ENCODE measurements at places on chromosomes 16 and 17.

DNA sequence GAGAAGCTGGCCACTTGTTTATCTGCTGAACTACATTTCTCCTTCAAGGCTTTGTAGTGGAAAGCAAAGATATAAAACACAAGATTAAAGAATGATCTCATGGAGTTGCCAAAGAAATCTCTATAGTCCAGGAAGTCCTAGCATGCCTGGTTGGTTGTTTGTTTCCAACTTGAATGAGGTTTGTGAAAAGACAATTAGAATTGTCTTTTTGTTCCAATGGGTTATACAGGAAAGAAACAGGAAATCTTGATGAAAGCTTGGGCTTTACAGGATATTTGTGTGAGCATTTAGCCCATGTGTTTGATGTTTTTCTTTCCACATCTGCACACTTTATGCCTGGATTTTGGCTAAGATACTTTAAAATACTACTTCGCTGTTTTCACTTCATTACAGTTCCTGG is 273.4 kb downstream of the CEP112 start:
- peaks cover 6% of the 10 kb centered on the region for H3K36me3 ChIP-seq
- peaks cover 26% of the 10 kb centered on the region for H3K4me1 ChIP-seq
- no peaks in the 10 kb centered on the region for H3K27me3 ChIP-seq
- no peak for DNase-seq
- no peak overlapping the region for H3K27ac ChIP-seq

GRCh38 chr16:11231367-11231970 is 24.5 kb downstream of the SOCS1 start:
- peak overlapping the region; percentile 99 for H3K27ac ChIP-seq
- no peaks in the 10 kb centered on the region for H3K27me3 ChIP-seq
- peaks cover 57% of the 10 kb centered on the region for H3K4me1 ChIP-seq
- no peak overlapping the region for H3K4me3 ChIP-seq

GRCh38 chr16:84223456-84223855 is 16.4 kb downstream of the KCNG4 start:
- H3K36me3 ChIP-seq = no peaks in the 10 kb centered on the region
- no peak overlapping the region for H3K27ac ChIP-seq
- H3K27me3 ChIP-seq = peaks cover 5% of the 10 kb centered on the region
- DNase-seq = no peak

GRCh38 chr17:14886200-14886739 is 378.9 kb downstream of the PMP22 start:
- peaks cover 1% of the 10 kb centered on the region for H3K36me3 ChIP-seq
- no peaks in the 10 kb centered on the region for H3K4me1 ChIP-seq
- no peak overlapping the region for H3K27ac ChIP-seq
- H3K27me3 ChIP-seq = peaks cover 24% of the 10 kb centered on the region

GRCh38 chr17:65177901-65178300 is 40.7 kb downstream of the RGS9 start:
- H3K4me3 ChIP-seq = no peak overlapping the region
- no peaks in the 10 kb centered on the region for H3K36me3 ChIP-seq
- H3K27ac ChIP-seq = no peak overlapping the region
- DNase-seq = no peak

DNA sequence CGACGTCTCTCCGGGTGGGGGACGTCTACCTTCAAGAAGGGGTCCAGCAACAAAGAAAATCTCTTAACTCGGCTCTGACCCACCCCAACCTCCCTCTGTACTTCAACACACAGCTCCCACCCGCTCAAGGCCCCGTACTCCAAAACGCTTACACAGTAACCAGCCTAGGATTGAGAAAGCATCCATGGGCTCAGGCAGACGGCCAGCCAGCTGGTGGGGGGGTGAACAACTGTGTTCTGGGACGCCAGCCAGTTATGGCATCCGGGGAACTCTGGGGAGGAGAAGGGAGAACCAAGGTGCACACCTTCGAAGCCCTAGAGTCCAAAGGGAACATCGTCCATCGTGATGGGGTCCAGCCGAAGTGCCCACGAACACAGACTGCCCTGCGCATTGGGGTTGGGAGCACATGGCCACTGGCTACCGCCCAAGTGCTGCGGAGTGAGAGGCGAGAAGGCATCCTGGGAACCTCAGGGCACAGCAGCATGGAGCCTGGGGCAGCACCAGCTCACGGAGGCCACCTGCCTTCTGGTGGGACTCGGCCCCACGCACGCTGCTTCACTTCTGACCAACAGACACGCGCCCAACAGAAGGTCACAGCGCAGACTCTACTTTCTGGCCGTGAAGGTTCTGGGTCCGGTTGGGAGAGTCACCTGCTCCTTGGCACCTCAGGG is 14.3 kb downstream of the SLC16A3 start:
- no peak overlapping the region for H3K4me3 ChIP-seq
- H3K36me3 ChIP-seq = peaks cover 31% of the 10 kb centered on the region
- peak overlapping the region; percentile 3 for H3K27ac ChIP-seq
- H3K27me3 ChIP-seq = no peaks in the 10 kb centered on the region

DNA sequence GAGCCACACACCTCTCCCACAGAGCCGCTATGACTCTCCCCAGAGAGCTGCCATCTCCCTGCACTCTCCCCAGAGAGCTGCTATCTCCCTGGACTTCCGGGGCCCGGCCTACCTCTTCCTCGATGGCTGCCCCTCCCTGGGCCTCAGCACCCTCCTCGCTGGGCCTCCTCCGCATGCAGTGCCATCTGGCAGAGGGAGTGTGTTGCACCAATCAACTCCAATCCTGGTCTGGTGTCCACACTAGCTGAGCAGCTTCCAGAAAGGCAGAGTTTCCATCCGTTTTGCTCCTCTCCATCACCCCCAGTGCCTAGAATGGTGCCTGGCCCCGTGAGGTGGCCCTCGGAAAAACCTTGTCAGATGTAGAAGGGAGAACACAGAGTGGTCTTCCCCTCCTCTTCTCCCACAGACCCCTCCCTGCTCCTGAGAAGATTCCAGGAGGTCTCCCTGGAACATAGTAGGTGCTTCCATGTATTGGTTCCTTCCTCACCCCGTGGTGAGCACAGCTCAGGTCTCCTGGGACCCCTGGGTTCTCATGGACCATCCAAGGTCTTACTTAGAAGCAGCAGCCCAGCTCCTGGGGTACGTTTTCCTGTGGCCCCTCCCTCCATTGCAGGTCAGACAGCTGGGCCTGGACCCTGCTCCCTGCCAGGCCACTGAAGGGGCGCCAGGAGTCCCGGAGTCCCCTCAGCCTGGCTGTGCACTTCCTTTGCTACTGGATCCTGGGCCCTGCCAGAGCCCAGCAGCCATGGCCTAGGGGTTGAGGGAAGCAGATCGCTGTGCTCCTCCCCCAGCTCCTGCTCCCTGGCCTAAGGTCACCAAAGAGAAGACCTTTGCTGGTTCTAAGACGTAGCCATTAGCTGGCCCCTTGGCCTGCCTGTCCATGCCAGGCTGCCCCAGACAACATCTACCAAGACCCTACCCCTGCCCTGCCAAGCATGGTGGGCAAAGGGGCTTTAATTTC is 233.8 kb upstream of the GSE1 start:
- H3K27me3 ChIP-seq = peaks cover 5% of the 10 kb centered on the region
- no peak overlapping the region for H3K27ac ChIP-seq
- no peak for DNase-seq
- H3K4me3 ChIP-seq = no peak overlapping the region
- H3K4me1 ChIP-seq = no peaks in the 10 kb centered on the region
- no peaks in the 10 kb centered on the region for H3K36me3 ChIP-seq

DNA sequence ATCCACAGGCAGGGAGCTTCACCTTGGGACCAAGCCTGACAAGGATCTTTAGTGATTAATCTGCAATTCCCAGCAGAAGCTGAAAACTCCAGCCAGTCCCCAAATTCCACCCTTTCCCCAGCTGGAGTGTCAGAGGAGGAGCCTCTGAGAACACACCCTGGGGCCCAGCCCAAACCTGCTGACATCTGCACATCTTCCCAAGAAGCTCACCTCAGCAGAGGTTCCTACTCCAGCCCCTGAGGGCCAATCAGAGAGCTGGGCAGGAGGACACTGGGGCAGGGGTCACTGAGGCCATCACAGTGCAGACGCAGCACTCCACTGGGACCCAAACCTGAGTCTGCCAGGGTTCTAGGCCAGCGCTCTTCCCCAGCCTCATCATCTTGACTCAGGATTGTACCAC is 44.9 kb downstream of the CNGB1 start:
- H3K4me3 ChIP-seq = no peak overlapping the region
- no peak for DNase-seq
- H3K4me1 ChIP-seq = no peaks in the 10 kb centered on the region
- no peak overlapping the region for H3K27ac ChIP-seq

DNA sequence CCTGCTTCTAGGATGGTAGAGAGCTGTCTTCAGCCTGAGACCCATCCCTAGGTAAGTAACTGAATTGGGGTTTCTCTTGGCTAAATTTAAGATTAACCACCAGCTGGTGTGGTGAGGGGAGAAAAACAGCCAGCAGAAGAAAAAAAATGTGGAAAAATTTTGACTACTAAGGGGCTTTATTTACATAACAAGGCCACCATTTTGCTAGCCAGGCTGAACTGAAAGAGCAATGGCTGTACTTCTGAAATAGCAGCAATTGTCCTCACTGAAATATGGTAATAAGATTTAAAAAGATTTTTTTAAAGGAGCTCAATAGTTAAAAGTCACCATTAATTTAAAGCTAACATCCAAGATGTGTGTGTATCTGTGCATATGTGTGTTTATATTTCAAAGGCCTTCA is 12.4 kb upstream of the TRIM25 start:
- H3K27ac ChIP-seq = no peak overlapping the region
- H3K36me3 ChIP-seq = peaks cover 2% of the 10 kb centered on the region
- DNase-seq = no peak
- H3K4me1 ChIP-seq = no peaks in the 10 kb centered on the region
- H3K27me3 ChIP-seq = no peaks in the 10 kb centered on the region

DNA sequence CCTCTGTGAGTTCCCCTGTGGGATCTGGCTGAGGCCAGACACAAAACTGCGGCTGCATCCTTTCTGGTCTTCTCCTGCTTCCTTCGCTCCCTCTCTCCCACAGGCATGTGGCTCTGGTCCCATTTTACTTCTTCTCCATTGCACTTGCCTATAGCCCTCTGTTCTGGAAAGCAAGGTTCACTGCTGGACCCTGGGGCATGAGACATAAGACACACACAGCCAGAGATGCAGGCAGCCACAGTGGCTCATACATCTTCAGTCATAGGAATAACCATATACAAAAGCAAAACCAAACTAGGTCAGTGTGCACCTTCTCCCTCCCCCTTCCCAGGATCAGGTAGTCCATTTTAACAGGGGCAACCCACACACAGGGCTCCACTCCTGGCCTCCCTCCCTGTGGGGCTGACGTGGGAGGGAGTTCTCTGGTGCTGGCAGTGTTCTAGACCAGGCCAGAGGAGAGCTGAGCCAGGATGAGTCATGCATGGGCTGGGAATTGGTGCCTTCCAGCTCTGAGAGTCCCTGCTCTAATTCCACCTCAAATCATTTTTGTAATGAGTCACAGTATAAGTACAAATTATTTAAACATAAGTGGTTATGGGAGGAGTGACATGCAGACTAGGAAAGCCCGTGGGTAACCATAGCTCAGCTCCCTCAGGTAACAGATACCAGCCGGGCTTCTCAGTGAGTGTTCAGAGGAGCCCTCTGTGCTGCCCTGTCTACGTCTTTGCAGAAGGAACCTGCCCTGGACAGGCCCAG is 58.0 kb downstream of the ASIC2 start:
- peak; percentile 5 for DNase-seq
- no peaks in the 10 kb centered on the region for H3K36me3 ChIP-seq
- H3K4me3 ChIP-seq = no peak overlapping the region
- no peak overlapping the region for H3K27ac ChIP-seq

DNA sequence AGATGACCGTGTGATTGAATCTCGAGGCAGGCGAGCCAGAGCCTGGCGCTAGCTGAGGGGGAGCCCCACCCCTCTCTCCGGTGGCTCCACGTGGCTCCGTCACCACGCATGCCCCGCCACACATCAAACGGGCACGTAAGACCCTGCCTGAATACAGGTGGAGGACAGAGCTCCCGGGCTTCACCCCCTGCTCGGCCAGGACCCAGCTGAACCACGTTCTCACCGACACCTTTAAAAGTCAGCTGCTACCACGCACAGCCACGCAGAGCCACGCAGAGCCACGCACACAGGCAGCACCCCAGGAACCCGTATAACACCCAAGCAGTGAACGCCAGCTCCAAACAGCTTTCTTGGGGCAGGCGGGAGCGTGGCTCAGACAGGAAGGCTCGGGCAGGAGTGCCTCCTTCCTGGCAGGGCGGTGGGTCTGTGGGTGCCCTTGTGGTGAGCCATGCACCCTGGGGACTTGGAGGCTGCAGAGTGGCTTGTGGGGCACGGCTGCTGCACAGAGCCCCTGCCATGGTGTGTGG is 4.4 kb downstream of the TMEM204 start:
- peak overlapping the region; percentile 95 for H3K27ac ChIP-seq
- no peaks in the 10 kb centered on the region for H3K27me3 ChIP-seq
- H3K36me3 ChIP-seq = peaks cover 27% of the 10 kb centered on the region
- DNase-seq = peak; percentile 62
- peak overlapping the region; percentile 97 for H3K4me3 ChIP-seq

GRCh38 chr17:20074489-20074888 is 65.3 kb downstream of the SPECC1 start:
- H3K27me3 ChIP-seq = peaks cover 2% of the 10 kb centered on the region
- no peak overlapping the region for H3K27ac ChIP-seq
- H3K4me1 ChIP-seq = peaks cover 20% of the 10 kb centered on the region
- H3K36me3 ChIP-seq = no peaks in the 10 kb centered on the region
- no peak for DNase-seq
- H3K4me3 ChIP-seq = no peak overlapping the region

GRCh38 chr16:67862623-67863583 is 9.9 kb upstream of the EDC4 start:
- H3K4me3 ChIP-seq = no peak overlapping the region
- H3K27ac ChIP-seq = no peak overlapping the region
- H3K36me3 ChIP-seq = peaks cover 13% of the 10 kb centered on the region
- DNase-seq = no peak
- H3K4me1 ChIP-seq = peaks cover 12% of the 10 kb centered on the region

Data from activated naive CD4-positive, alpha-beta T cell treated with anti-CD3 and anti-CD28 coated beads for 36 hours (primary cell).